ENCODE measurements at places on chromosomes 11 and 22.

DNA sequence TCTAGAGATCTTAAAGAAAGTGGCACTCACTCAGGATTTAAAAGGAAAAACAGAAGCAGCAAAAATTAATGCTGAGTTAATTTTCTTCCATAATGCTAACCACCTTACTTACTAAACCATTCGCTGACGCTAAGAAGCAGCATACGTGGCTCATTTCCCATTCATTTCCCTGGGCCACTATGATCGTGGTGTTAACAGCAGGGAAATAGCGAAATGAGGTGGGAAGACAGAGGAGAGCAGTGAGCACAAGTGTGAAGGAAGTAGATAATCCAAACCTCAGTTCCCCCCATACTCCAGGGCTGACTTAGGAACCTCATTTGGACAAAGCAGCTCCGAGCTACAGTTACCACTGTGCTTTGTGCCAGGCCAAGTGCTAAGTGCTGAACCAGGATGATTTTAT, 723.2 kb downstream of the OPCML start:
- DNase-seq = no peak

DNA sequence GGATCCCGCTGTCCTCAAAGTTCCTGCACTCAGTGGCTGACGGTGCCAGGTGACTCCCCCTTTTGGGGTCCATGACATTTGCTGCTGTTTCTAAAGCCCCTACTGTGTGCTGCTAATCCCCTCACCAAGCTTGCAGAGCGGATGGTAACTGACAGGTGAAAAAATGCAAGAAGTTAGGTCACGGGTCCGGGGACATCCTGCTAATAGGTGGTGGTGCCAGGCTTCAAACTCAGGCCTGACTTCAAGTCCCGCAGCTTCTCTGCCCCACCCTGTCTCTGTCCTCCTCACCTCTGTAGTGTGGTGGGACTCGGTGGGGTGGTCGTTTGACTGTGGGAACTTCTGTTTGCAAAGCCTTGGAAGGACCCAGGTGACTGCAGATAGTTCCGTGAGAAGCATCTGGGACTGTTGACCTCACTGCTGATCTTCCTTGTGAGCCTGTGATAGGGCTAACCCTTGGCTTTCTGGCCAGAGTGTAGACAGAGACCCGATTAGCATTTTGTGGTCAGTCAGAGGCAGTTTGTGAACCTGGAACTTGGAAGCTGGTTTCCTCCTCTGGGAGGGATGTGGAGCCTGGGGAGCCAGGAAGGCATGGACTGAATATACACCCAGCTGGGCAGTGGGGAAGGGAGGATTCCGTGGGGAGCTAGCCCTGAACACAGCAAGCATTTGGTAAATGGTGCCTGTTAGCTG, 115.4 kb upstream of the OR4B1 start:
- no peak for DNase-seq

GRCh38 chr22:36541831-36542411, 13.0 kb upstream of the EIF3D start:
- no peak for DNase-seq

DNA sequence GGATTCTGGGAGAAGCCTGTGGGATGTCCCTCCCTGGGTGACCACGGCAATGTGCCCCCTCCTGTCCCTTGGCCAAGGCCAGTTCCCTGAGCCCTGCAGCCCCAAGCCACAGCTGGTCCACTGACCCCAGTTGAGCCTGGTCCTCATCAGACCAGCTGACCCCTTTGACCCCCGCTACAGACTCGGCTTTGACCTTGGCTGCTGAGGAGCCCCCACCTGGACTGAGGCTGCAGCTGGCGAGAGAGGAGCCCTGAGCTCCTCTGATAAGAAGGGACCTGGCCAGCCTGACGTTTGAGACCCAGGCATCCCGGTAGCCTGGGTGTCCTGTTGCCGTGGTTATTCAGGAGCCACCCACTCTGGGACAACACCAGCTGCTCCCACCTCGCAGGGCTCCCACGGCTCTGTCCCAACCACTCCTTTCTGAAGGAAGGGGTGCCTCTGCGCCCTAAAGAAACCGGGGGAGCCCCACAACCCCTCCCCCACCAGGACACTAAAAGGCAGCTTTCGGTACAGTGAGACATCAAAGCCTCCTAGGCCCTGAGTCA, 3.0 kb downstream of the ASCL2 start:
- DNase-seq = no peak

DNA sequence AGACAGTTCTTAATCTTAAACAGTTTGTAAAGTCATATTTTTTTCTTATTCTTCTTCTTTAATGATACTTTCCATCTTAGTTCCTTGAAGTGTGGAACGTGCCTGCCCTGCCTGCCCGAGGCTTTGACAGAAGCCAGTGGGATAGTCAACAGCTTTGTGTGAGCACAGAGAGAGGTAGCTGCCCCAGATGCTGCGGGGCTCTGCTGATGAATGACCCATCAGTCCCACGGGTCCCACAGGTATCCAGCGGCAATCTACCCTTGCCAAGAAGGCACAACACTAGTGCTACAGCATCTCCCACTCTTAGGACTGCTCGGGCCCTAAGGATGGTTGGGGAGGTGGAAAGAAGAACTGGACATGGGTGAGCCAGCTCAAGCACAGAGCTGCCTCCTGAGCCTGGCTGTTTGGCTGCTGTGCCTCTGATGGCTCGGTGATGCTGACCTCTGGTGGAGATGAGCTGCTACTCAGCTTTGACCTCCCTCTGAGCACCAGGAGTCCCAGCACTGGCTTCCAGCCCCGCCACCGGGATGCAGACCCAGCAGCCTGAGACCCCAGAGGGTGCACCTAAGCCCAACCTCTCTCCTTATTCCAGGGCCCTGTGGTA, 11.8 kb upstream of the APLNR start:
- no peak for DNase-seq

GRCh38 chr22:49998718-49999062, 13.9 kb downstream of the IL17REL start:
- no peak for DNase-seq

GRCh38 chr11:128814856-128815705, 52.0 kb downstream of the KCNJ1 start:
- no peak for DNase-seq

- DNase-seq = no peak
These were observed 17.2 kb downstream of the SLC25A18 start for GRCh38 chr22:17580441-17581031.

DNA sequence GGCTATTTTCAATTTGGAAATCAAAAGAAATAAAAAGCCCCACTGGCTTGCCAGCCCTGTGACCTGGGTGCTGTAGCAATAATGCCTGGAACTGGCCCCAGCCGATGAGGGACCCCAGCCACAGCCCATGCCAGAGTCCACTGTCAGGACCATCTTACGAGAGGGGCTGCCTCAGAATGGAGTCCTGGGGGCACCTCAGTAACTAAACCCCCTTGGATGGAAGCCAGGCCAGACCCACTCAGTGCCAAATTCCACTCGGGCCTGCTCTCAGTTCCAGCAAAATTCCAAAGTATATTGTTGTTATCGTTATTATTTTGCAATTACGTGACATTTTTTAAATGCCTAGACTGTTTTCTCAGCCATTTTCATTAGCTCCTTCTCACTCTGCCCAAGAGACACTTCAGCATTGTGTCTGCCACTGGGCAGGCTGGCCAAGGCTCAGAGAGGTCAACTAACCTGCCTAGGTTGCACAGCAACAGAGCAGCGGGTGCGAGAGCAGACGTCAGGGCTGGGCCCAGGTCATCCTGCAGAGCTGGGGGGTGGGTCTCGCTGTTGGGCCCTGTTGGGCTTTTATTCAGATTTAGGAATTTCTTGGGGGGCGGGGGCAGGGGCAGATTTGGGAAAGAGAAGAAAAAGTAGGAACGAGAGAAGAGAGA, 19.5 kb downstream of the CDKN1C start:
- DNase-seq = no peak

GRCh38 chr11:16936643-16937042, 77.6 kb downstream of the PLEKHA7 start:
- no peak for DNase-seq

DNA sequence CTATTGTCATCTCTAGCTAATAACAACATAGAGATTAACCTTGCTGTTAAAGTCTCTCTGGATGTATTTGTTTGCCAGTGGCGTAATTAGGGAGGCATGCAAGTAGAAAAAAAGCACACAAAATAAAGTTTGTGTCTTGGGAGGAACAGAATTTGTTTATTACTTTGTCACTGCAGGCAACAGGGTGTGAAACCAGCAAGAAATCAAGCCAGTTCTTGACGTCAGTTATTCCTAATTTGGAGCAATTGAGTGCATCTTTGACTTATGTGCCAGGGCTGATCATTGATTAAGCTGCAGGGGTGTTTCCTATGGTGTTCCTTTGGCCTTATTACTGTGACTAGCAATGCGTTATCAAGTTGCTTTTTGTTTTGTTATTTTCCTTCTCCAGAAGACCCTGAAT, 751.0 kb downstream of the KCNA4 start:
- DNase-seq = no peak

DNA sequence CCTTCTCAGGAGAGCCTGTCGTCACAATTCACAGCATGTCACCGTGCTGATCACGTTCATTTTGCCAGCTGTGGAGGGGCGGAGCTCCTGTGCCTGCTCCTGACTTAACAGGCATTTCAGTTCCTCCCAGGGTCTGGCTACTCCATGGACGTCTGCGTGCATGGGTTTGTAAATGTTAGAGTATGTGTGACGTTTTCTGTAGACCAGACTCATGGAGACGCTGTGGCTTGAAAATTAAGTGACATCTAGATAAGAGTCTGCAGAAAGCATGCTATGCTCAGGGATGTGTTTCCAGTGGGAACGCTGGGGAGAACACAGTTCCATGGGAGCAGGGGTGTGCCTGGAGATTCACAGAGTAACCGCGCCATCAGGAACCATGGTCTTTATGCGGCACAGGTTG, 804.0 kb downstream of the TBC1D22A start:
- no peak for DNase-seq

GRCh38 chr22:20571078-20571503, 63.7 kb downstream of the MED15 start:
- no peak for DNase-seq

DNA sequence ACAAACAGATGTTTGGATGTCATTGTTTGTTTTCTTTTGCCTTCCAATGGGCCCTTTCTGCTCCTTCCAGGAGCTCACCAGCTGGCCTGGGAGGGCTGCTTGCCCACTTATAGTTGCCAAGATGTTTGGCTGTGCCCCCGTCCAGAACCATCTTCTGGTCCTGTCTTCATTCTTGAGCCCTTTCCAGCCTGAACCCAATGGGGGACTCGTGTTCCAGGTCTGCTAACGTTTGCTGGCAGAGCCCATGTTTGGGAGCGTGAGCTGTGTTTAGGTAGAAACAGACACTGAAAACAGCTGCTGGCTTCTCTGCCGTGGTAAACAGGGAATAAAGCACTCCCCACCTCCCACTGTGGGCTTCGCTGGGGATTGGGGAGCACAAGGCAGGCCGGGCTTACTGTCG, 83.2 kb upstream of the SYT13 start:
- DNase-seq = no peak

DNA sequence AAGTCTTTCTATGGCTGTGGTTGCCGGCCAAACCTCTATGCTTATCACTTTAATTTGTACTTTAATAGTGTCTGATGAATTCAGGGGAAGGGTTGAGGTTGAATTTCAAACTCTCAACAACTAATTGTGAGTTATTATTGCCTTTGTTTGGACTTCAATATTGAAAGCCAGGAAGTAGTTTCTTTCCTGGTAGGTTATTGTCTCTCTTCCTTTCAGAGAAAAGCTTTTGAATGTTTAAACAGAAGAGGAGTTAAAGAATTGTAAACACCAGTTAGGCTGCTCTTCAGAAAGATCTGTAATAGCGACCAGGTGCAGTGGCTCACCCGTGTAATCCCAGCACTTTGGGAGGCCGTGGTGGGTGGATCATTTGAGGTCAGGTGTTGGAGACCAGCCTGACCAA, 22.2 kb downstream of the NNMT start:
- no peak for DNase-seq

- no peak for DNase-seq
These were observed 50.9 kb downstream of the APIP start for GRCh38 chr11:34865261-34865660.

- no peak for DNase-seq
These were observed 21.0 kb downstream of the ZNRF3 start for GRCh38 chr22:28904211-28904896.

DNA sequence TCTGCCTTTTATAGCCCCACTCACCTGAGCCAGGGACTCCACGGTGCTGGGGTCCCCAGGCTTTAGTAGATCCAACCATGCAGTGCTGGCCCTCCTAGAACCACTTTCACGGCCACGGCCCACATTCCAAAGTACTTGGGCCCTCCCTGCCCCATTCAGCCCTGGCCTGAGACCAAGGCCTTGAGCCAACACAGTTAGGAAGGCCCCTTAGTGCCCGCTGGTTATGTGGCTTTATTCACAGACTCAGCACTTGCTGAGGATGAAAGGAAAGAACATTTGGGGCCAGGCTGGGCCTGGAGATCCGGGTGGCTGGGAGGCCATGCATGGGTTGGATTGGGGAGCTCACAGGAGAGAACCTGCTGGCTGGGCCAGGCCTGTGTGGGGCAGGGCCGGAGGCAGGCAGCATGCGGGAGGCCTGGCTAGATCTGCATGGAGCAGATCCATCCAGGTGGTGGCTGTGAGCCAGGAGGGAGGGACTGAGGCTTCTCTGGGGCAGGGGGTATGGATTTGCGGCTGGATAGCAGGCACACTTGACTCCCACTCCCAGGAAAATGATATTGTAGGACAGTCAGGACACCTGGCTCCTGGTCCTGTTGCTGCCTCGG, 12.6 kb downstream of the CHRM1 start:
- no peak for DNase-seq

GRCh38 chr11:63506876-63507275, 992 bp downstream of the LGALS12 start:
- DNase-seq = no peak

DNA sequence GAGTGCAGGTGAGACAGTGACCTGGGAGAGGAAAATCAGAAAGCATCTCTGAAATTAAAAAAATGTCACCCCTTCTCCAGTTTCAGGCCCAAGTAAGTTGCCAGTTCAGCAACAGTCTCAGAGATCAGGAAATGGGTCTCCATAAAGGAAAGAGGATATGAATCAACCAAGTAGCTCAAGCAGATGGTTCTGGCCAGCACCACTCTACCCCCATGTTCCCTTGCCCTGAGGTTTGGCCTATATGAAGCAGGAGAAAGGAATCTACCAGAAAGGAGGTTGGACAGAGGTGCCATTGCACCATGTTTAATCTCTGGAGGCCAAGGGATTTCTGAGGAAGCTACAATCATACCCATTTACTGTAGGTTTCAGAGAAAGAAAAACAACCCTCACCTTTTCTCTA, 7.7 kb downstream of the FZD4 start:
- no peak for DNase-seq

DNA sequence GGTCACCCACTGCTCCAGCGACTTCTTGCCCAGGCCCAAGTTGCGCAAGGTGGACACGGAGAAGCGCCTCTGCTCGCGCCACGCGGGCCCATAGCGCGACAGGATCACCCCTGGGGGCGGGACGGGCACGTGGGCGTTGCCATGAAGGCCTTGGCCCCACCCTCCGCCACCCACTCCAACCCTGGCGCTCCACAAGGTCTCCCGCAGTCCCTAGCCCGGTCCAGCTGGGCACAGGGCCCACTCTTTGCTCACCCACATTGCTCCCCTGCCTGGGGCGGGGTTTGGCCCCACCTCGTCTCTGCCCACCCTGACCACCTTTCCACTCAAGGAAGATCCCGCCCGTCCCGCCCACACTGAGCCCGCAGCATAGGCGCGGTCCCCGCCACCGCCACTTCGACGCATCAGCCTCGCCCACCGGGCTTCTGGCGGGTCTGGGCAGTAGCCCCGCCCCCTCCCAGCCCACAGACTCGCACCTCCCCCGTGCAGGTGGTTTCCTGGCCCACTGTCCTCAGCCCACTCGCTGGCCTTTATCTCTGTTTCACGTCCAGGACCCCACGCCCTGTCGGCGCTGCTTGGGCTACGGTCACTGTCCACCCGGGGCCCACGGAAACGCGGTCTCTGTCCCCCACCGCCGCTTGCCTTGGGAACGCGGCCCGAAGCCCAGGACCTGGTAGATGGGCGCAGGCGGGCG, 12.3 kb upstream of the CYP2D6 start:
- DNase-seq = no peak
